ENCODE measurements at places on chromosomes 1 and 21.
A peak's percentile ranks its signal among the peaks of the same experiment; 100 is the strongest.

- no peak for DNase-seq
These were observed 35.7 kb upstream of the DUSP10 start for GRCh38 chr1:221777431-221778072.

- DNase-seq, result no peak
These were observed 168.5 kb upstream of the RUNX1 start for GRCh38 chr21:35217504-35218060.

DNA sequence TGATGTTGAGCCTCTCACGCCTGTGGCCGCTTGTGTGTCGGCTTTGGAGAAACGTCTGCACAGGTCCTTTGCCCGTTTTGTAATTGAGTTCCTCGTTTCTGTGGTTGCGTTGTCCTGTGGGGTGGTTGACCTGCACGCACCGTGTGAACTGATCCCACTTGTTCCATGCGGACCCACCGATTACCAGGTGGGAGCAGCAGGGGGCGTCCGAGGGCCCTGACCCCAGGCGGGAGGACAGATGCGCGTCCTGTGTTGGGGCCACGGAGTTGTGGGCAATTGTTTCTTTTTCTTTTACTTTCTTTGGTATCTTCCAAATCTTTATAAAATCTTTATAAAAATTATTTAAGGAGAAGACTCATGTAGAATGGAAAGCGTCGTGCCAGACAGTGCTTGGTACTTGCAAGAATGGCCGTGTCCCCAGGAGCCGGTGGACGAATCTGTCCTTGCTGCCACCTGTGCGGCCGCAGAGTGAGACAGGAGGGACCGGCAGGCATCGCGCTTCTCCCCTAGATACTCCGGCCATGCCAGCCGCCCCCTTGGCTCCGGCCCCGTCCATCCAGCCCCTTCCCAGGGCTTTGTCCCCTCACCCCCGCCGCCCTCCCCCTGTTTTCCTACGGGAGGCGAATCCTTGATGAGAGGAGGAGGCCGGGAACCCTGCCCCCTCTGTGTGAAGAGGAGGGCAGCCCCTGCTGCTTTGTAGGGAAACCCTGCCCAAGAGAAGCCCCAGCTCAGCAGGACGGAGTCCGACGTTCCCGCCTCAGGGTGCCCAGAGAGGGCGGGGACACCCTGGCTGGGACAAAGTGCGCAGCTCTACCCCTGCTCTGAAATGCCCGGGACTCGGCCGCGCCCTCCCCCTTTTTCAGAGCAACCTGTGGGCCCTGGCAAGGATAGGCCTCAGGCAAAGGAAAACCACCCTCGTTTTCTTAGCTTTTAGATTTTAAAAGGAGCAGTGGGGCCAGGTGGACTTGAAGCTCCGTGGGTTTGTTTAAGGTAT lies 41.7 kb downstream of the PRKCZ start:
- DNase-seq, result no peak

- no peak for DNase-seq
These were observed at the start of gene FCRL1 for GRCh38 chr1:157819896-157820295. FCRL1 (minus strand) TSS chr1:157820120; CDS start chr1:157820037, 83 bp downstream.

GRCh38 chr1:159829822-159830465 lies 3.3 kb downstream of the SLAMF8 start:
- DNase-seq, result no peak

DNA sequence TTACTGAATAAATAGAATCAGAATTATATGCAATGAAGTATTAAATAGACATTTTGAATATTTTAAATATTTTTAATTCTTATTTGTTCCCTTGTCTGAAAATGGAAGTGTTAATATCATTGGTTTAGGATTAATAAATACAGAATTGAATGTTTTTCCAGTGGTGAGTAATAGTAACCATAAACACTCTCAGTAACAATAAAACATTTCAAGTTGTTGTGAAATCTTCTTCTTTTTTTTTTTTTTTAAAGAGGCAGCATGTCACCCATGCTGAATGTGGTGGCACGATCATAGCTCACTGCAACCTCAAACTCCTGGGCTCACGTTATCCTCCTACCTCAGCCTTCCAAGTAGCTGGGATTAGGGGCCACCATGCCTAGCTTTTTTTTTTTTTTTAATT lies 86.2 kb upstream of the ZBTB18 start:
- DNase-seq, result no peak

- DNase-seq, result no peak
These were observed 35.7 kb downstream of the CAPZB start for GRCh38 chr1:19449454-19450228.

GRCh38 chr1:26786437-26787380 lies 1.0 kb upstream of the PIGV start:
- no peak for DNase-seq

DNA sequence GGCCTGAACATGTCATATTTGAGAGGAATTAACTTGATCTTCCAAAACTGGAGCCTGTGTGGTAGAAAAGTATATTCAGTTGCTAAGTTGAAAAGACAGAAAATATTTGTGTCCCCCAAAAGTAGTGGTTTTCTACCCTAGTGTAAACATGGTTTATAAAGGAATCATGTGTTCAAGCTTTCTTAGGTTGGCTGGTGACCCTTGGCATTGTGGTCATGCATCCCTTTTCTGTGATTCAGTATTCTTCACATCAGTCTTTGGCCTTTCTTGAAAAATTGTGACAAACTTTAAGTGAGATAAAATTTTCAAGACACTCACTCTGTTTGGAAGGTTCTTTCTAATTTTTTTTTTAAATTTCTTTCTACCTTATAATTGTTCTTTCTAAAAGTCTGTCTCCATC lies 193.2 kb downstream of the DHRS3 start:
- no peak for DNase-seq

GRCh38 chr1:152143150-152143887 lies 15.7 kb downstream of the RPTN start:
- DNase-seq, result no peak

- DNase-seq, result no peak
These were observed 66.1 kb upstream of the RPL11 start for GRCh38 chr1:23625459-23625858.

GRCh38 chr1:205811660-205812059 lies 1.3 kb downstream of the SLC41A1 start:
- no peak for DNase-seq

GRCh38 chr1:200535605-200536004 lies 84.9 kb downstream of the KIF14 start:
- DNase-seq, result no peak

DNA sequence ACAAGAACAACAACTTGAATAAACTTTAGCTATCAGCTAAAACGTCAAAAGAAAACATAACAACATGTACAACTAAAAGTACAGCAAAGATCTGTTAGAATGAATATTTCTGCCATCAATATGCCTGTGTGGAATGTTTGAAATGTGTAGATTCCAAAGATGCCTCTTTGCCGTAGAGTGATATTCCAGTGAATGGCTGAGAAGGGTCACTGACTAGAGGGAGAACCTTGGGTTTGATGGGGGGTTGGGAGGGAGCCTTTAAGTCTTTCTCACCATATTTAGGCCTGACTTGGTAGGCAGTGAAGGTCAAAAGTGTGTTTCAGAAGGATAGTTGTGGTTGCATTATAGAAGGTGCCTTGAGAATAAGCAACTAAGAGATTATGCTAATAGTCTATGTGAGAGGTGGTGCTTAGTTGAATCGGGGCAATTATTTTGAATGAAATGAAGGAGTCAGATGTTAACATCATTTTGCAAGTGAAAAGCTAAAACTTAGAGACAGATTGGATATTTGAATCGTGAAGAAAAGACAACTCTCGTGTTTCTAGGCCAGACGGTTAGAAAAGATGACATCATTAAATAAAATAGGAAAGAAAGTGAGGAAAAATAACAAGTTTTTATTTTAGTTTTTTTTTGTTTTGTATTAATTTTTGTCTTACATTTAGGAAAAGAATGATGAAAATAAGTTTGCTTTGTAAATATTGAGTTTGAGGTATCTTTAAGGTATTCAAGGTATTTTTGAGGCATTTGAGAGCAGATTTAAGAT lies 53.8 kb downstream of the PLA2G4A start:
- DNase-seq, result no peak

- no peak for DNase-seq
These were observed 43.1 kb downstream of the PDE9A start for GRCh38 chr21:42696501-42697040.

- DNase-seq, result no peak
These were observed 604 bp downstream of the FGR start for GRCh38 chr1:27634177-27634984.

DNA sequence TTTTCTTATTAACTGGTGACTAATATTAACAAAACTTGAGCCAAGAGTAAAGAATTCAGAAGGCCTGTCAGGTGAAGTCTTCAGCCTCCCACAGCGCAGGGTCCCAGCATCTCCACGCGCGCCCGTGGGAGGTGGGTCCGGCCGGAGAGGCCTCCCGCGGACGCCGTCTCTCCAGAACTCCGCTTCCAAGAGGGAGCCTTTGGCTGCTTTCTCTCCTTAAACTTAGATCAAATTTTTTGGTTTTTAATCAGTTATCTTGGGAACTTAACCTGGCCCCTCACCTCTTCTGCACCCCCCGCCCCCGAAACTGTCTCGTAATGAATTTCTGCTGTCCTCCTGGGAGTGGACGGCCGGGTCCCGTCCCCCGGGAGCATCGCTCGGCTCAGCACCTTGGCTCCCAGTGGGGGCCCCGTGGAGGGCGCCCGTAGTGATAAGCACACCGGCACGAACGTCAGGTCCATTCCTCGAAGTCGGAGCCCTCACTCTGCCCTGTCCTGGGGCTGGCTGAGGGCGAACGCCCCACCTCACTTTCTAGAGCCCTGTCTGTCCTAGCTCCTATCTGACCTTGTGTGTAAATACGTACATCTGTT lies 29.5 kb upstream of the TRAPPC10 start:
- DNase-seq, result no peak

GRCh38 chr1:214445831-214446614 lies 105.4 kb downstream of the PTPN14 start:
- no peak for DNase-seq

GRCh38 chr1:20834780-20835179 lies 47.7 kb upstream of the HP1BP3 start:
- no peak for DNase-seq

DNA sequence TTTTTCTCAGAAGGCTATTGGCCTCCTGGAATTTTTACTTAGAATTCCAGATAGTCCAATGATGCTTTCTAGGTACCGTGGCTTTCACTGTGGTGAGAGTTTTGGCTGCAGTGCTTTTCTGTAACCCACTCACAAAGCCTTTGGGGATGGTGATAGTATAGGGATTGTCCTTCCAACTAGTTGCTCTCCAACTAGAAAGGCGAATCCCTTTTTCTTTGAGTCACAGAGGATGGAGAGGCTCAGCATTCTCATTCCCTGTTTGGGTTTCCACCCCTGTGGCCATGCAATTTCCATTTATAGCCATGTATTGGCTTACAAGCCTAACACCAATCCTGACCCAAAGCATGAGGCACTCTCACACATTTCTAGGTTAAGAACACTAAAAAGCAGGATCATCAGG lies 300.3 kb downstream of the DISC1 start:
- no peak for DNase-seq

- DNase-seq, result no peak
These were observed 2.1 kb downstream of the PLD5 start for GRCh38 chr1:242522304-242522945.

GRCh38 chr1:231072041-231072440 lies 32.0 kb upstream of the FAM89A start:
- no peak for DNase-seq

- no peak for DNase-seq
These were observed 10.2 kb downstream of the C1orf94 start for GRCh38 chr1:34186741-34187494.

DNA sequence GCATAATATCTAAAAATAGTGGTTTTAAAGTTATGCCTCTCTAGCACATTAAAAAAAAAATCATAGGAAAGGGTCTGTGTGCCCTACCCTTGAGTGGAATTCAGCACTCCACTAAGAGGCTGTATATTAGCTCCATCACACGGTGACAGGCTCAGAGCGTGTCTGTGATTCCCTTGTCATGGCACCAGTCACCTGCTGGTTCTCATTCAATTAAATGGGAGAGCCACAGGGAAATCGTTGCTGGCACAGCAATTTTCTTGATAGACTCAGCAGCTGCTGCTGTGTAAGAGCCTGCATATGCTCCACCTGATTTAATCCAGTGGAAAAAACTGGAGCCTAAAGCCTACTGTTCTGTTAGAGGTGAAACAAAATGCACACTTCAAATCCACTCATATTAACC lies 9.5 kb downstream of the ATP6V1G3 start:
- peak; percentile 41 for DNase-seq

DNA sequence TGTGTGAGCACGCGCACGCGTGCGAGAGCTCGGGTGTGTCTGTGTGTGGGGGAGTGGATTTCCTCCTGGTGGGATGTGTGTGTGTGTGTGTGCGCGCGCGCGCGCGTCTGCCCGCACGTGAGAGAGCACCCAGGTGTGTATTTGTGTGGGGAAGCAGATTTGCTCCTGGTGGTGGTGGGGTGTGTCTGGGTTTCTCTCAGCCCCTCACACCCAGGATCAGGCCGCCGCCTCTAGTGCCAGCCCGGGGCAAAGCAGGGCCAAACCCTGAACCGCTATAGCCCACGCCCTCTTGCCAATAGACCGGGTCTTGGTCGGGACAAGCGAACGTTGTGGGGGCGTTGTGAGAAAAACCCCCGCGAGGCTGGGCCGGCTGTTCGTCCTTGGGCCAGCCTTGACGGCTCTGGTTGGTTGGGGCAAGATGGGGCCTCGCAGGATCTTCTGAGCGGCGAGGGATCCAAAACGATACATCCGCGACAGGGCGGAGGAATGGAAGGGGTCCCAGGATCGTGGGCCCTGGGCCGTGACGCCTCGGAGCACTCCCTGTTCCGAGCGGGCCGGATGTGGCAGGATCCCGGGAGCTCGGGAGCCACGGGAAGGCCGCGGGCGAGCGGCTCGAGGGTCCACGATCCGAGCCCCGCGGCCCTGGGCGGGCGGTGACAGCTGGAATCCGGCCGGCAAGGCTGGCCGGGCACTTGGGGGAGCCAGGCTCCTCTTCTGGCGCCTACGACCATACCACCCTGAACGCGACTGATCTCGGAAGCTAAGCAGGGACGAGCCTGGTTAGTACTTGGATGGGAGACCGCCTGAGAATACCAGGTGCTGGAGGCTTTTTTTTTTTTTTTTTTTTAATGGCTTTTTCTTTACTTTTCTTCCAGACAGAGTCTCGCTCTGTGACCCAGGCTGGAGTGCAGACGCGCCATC lies 68.2 kb downstream of the RNF187 start:
- DNase-seq, result no peak

- DNase-seq, result no peak
These were observed 250.9 kb upstream of the SGIP1 start for GRCh38 chr1:66282891-66283621.

DNA sequence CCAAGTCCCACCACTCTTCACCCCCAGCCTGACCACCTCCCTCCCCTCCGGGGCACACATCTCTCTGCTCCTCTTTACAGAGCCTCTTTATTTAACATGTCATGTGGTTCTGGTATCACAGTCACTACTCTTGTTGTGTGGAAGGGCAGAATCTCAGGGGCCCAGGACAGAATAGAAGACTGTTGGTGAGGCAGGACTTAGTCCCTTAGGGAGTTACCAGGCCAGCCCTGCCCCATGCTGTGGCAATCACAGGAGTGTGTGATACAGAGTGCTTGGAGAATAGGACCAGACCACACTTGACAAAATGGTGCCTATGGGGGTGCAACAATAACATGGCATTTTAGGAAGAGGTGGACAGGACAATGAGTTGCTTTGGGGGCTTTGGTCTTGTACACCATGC lies 43.0 kb upstream of the CRNN start:
- DNase-seq, result no peak
